Mucosa of descending colon (tissue), 3 donors: ENCODE measurements at places on chromosomes 16 and 17. TPM values are rescaled to one million over a fixed set of nuclear protein-coding genes. Genes with fewer than 3 reads are reported as not detected.

Gene PTX4
- total RNA-seq, result not detected

Gene DNAJA2
- 74.7 TPM for total RNA-seq

Gene HLF
- total RNA-seq, result 34.9 TPM

GRCh38 chr17:57880086-57880456, 30.2 kb upstream of the MRPS23 start:
- DNase-seq, result no peak

DNA sequence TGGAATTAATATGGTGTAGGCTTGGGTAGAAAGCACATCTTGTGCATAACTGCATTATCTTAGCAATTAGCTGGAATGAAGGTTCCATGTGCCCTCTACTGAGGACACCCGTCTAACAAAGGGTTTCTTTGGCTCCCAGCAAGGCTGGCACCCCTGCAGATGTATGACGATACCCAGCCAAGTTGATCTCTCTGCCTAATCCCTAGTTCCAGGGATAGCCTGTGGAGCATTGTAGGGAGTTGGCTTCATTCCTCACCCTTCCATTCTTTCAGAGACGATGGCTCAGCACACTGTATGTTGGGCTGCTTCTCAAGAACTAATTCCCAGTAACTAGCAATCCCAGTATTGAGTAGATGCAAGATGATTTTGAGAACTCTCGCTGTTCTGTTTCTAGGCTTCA, 182.5 kb downstream of the SNX29 start:
- no peak for DNase-seq

GRCh38 chr16:57235128-57236021, 9.7 kb upstream of the ARL2BP start:
- DNase-seq, result no peak

DNA sequence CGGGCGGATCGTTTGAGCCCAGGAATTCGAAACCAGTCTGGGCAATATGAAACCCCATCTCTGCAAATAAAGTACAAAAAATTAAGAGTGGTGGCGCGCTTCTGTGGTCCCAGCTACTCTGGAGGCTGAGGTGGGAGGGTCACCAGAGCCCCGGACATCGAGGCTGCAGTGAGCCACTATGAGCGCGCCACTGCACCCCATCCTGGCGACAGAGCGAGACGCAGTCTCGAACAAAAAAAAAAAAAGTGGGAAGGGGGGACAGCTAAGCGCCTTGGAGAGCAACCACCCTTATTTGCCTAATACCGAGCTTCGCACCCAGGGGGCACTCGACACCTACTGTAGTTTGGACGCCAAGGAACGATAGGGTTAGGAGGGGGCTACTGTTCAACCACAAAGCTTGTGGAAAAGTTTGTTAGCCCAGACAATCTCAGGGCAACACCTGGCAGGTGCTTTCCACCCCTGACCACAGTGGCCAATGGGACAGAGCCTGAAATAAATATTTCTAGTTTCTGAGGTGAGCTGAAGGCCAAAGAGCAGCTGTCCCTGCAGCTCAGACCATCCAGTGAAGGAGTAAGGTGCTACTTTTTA, 847 bp upstream of the PSMC3IP start:
- peak; percentile 88 for DNase-seq

GRCh38 chr17:50318501-50319285, 27.2 kb upstream of the XYLT2 start:
- no peak for DNase-seq
